ENCODE measurements at places on chromosomes 3 and 15.

DNA sequence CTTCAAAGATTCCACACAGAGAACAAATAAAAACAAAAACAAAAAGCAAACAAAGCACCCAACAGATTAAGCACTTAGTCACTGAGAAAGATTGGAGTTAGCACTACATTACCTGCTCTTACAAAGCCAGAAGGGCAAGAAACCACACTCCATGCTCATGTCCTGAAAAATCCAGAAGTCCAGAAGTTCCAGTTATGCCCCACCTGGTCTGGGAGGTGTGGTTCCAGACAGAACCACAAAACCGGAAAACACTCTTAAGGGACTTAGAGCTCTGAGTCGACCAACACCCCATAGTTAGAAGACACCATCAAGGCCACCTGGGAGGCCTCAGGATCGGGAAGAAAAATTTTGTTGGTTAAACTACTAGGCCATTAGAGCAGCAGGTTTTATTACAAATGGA lies 88.9 kb downstream of the TNIK start:
- DNase-seq = no peak

DNA sequence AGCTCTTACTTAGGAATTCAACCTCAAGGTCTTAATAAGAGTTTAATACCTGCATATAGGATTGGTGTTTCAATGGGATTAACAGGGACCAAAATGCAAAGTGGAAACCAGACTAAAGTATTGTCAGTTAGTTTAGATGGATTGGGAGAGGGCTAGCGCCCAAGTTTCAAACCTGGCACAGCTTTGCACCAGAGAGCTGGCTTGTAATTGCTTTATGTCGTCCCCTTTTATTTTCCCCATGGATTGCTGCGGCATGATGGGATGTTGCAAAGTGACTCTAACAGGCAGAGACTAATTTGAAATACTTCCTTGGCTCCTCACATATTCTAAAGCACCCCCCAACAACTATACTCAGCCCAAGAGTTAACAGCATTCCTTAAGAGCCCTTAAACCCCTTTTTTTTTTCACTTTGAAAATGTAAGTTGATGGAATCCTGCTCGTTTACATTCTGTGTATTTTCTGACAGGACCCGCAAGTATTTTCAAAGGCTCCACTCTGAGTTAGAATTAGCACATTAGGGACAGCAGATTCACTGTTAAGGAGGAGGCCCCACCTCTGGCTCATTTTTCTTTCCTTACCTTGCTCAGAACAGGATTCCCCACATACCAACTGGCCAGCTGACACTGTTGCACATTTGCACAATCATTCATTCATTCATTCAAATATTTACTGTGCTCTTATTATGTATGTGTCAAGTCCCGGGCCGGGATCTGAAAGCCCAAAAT lies 214.2 kb downstream of the ERC2 start:
- no peak for DNase-seq

DNA sequence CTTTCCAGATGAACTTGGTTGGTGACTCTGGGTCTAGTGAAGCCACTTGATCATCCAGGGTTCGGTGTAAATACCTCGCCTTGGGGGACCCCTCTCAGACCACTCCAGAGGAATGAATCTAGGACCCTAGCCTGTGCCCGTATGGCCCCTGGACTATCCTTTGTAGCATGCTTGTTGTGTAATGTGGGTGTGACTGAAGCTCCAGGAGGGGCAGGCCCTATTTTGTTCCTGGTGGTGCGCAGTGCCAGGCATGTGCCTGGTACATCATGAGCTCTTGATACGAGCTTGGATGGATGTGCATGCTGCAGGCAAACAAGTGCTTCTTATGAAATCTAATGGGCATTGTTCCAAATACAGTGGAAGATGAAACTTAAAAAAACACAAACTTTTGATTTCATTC lies 82.8 kb downstream of the EBLN2 start:
- no peak for DNase-seq

DNA sequence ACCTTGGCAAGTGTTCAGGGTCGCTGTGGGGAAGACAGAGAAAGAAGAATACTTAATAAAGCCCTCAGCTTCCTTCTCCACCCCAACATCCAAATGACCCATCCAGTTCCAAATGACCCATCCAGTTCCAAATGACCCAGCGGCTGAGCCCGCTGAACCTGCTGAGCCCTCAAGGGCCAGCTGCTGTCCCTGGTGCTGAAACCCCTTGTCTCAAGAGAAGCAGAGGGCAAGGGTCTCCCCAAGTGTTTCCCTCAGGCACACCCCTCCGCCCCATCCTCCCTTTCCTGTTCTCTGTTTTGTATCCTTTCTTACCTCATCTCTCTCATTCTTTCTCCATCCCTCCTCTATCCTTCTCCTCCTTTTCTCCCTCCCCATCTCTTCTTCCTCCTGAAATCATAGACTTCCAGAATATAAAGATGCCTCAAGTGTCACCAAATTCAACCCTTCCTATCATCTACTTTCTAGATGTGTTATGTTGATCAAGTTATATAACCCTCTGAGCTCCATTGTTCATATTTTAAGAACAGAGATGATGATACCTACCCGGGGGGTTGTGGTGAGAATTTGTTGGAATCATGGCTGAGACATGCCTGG lies 29.0 kb downstream of the CCDC33 start:
- no peak for DNase-seq

DNA sequence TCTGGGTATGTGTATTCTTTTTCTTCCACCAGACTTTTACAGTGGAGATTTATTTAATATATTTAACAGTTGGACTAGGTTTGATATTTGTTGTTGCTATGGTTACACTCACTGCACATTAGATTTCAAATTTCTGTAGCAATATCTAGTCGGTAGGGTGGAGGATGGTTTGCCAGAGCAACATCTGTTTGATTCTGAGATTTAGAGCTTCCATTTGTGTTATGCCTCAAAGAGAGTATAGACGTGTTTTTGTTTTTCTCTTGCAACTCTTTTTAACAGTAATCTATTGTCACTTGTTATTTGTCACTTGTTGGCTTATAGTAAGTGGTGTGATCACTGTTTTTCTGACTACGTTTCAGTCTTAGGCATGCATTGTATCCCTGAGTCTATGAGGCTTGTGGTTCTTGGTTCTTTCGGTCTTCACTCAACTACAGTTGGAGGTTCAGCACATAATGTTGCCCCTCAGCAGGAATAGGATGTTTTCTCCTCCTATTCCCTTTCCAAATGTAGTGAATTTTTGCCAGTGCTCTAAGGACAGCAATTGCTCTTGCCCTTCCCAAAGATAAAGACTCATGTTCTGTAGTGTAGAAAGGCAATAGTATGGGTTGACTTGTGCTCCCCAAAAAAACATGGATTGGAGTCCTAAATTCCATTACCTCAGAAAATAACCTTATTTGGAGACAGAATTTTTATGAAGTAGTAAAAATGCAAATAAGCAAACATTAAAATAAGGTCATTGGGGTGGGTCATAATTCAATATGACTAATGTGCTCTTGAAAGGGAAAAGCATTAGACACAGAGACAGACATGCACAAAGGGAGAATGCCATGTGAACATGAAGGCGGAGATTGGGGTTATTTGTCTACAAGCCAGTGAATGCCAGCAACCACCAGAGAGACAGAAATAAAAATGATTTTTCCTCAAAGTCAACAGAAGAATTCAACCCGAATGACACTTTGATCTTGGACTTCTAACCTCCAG lies 692.1 kb downstream of the DIPK2A start:
- DNase-seq = no peak

DNA sequence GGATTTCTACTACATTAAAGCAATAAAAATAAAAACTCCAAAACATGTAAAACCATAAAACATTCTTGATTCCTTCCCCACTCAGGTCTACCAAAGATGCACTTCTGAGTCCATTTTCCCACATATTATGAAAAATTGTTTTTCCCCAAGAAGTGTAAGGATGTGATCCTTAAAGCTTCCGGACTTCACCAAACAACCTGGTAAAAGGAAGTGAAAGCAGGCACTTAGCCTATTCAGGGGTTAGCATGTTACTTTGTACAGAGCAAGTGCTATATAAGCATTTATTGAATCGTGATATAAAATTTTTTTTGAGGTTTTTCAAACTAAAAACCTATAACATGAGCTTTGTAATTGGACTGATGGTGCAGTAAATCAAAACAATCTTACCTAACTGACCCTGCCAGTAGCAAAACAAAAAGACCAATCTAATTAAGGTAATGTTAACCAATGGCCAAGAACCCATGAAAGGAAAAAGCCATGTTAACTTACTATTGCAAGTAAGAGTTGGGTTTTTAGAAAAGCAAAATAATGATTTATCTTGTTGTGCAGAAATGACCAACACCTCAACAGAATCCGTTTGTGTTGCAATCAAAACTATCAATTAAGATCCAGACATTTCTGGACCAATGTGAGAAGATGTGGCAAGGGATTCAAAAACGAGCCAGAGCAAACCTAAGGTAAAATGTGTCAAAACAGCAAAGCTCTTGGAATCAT lies 1.8 kb downstream of the SETD2 start:
- no peak for DNase-seq

DNA sequence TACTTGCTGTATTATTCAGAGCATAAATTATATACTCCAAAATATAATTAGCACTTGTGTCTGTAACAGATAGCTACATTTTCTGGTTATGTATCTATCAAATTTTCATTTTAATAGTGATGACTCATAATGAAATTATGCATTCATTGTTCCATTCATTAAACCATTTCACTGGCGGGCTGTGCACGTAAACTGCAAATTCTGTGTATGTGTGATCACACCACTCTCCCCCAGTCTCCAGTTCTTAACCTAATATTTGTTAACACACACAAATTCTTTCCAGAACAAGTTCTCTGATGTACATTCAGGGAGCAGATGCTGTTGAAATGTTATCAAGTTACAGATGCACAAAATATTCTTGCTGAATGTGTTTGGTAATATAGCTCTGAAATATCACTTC lies 3.8 kb upstream of the KCNMB2 start:
- DNase-seq = no peak

DNA sequence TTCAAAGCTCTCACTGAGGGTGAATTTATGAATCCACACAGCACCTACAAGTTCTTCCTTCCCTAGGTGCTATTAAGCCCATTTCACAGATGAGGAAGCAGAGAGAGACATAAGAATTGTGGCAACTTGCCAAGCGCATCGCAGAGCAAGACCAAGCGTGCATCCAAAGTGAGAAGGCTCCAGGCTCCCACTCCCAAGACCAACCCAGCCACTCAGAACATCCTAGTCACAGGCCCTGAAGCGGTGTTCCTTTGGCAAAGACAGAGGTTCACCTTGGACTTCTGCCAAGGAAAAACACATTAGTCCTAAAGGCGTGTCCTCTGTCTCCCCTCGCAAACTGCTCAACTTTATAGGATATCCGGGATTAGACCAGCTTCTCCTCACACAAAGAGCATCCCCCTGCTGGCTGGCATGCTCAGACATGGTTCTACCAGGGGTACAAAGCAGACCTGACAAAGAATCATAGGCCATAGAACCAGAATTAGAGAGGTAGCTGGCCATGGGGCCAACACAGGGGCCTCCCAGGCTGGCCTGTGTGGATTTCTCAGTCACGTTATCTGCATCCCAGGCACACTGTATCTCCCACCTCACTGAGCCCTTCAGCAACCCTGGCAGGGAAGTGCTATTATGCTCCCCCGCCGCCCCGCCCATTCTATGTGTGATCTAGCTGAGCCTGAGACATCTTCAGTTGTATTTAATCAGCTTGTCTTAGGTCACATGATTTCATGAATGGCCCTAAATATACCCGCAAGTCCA lies 160.2 kb downstream of the FOXP1 start:
- DNase-seq = no peak

All from activated CD4-positive, alpha-beta T cell treated with anti-CD3 and anti-CD28 coated beads, Interleukin-2, amount 50 U/mL, for 4 hours (primary cell).